ENCODE measurements at places on chromosomes 7 and 10.

GRCh38 chr7:110944966-110945644, 145.8 kb upstream of the LRRN3 start:
- no peak for DNase-seq

GRCh38 chr10:58740620-58741369, 228.1 kb downstream of the BICC1 start:
- no peak for DNase-seq

DNA sequence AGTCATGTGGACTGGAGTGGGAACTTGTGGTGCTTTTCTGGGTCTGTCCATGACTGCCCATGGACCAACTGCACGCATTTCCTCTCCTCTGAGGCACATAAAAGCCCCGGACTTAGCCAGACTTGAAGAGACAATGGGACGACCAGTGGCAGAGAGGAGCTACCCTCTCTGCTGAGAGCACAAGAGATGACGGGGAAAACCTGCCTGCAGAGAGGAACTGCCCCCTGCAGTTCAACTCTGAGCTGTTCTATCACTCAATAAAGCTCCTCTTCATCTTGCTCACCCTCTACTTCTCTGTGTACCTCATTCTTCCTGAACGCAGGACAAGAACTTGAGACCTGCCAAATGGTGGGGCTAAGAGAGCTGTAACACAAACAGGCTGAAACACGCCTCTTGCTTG, 184.5 kb downstream of the ZNF438 start:
- DNase-seq, result no peak

DNA sequence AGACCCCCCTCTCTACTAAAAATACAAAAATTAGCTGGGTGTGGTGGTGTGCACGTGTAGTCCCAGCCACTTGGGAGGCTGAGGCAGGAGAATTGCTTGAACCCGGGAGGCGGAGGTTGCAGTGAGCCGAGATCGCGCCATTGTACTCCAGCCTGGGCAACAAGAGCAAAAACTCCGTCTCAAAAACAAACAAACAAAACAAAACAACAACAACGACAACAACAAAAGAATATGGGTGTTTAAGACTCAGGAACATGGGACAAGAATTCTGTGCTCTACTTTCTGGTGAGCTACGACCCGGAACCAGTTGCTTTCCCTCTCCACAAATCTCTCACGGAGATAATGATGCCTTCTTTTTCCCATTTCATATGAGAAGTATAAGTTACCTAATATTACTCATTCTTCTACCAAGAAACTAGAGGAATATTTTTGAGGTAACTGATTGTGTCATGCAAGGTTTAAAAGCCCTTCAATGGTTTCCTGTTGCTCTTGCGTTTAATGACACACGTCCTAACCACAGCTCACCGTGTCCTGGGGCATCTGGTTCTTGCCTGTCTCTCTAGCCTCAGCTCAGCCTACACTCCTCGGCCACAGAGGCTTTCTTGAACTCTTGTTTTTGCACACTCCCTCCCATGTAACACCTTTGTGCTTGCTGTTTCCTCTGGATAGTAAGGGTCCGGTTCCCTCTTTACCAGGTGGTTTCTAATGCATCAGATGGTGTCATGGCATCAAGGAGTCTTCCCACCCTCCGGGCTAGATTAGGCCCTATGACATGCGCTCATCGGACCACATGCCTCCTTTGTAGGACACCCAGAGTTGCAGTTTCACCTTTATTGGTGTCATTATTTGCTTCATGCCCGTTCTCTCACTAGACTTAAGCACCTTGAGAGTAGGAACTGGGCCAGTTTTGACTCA, 67.5 kb downstream of the PFKFB3 start:
- no peak for DNase-seq
